Activated T-cell treated with anti-CD3 and anti-CD28 coated beads, Interleukin-2, amount 50 U/mL, for 72 hours (primary cell): ENCODE measurements at places on chromosomes 7 and 10. TPM values are rescaled to one million over a fixed set of nuclear protein-coding genes. Genes with fewer than 3 reads are reported as not detected.

FAM25G gene
- not detected for total RNA-seq

EVX1 gene
- 0.07 TPM for total RNA-seq

NEUROG3 gene
- total RNA-seq = not detected

BLVRA gene
- 36.1 TPM for total RNA-seq

DEPP1 gene
- 1.4 TPM for total RNA-seq

STEAP1B gene
- 0.39 TPM for total RNA-seq

SFTPA1 gene
- not detected for total RNA-seq

ZNF425 gene
- 2.8 TPM for total RNA-seq

OR2A12 gene
- not detected for total RNA-seq

FAM149B1 gene
- total RNA-seq = 16.1 TPM
